Vagina (tissue), 2 donors: ENCODE measurements at places on chromosomes 6 and 20. TPM values are rescaled to one million over a fixed set of nuclear protein-coding genes. Genes with fewer than 3 reads are reported as not detected.
A peak's percentile ranks its signal among the peaks of the same experiment; 100 is the strongest.

The DDX43 gene
- total RNA-seq = 0.49 TPM

The FHL5 gene
- 21.4 TPM for total RNA-seq

The AKAP7 gene
- 6.4 TPM for total RNA-seq

DNA sequence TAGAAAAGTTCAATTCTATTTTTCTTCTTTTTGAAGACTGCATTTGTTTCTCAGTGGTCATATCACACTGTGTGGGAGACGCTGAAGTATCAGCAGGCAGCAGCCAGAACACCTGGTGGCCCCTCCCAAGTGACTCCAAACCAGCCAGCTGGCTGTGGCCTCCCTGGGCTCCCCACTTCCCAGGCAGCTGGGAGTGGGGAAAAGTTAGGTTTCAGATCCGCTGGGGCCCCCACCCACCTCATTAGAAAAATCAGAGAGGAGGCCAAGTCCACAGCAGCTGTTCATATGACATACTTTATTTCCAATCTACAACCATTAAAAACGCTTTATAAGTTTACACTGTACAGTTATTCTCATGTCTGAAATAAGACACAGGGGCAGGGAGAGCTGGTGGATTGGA, 3.6 kb upstream of the DSN1 start:
- peaks cover 22% of the 10 kb centered on the region for H3K4me1 ChIP-seq
- no peak overlapping the region for H3K4me3 ChIP-seq

DNA sequence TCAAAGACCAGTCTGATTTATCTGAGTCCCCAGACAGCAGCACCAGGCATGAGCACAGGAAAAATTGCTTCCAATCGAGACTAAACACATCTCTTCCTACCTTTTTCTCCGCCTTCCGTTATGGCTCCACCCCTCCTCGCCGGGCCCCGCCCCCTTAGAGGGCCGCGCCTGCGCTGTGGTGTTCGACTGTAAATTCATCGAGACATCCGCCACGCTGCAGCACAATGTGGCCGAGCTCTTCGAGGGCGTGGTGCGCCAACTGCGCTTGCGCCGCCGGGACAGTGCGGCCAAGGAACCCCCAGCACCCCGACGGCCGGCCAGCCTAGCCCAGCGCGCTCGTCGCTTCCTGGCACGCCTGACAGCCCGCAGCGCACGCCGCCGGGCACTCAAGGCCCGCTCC, 8.9 kb downstream of the REM1 start:
- H3K36me3 ChIP-seq = no peaks in the 10 kb centered on the region
- H3K27ac ChIP-seq = peak overlapping the region; percentile 90
- DNase-seq = no peak
- H3K4me3 ChIP-seq = no peak overlapping the region

DNA sequence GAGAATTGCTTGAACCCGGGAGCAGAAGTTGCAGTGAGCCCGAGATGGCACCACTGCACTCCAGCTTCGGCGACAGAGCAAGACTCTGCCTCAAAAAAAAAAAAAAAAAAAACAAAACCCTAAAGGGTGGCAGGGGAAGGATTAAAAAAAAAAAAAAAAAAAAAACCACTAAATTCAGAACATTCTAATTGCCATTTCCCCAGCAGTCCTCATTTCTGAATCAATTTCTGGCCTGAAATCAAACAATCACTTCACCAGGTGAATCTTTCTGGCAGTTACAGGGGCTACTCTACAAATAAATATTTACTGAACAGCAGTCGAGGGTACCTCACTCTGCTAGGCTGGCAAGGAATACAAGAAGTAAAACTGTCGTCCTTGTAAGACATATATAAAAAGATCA, 1.2 kb downstream of the UQCC1 start:
- H3K4me3 ChIP-seq = peak overlapping the region; percentile 73
- DNase-seq = no peak
- H3K36me3 ChIP-seq = peaks cover 39% of the 10 kb centered on the region
- peaks cover 10% of the 10 kb centered on the region for H3K4me1 ChIP-seq

DNA sequence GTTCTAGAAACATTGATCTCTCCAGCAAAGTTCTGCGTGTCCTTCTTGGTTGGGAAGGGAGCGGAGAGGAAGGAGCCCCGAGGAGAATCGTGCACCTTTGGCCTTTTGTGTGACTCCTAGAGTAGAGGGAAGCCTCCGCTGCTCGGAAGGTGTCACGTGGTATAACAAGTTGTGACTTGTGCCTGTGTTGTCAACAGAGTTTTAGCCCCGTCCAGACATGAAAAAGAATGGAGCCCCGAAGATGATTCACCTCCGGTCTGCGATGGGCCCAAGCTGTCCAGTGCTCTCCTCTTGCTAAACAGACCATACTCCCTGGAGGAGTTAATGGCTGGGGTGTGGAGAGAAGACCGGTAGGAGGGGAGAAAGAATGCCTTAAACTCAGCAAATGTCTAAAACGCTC, 7.0 kb downstream of the EYA2 start:
- H3K4me3 ChIP-seq = no peak overlapping the region
- no peaks in the 10 kb centered on the region for H3K27me3 ChIP-seq
- H3K36me3 ChIP-seq = no peaks in the 10 kb centered on the region

- H3K27me3 ChIP-seq = no peaks in the 10 kb centered on the region
- H3K36me3 ChIP-seq = no peaks in the 10 kb centered on the region
- DNase-seq = no peak
- H3K4me3 ChIP-seq = no peak overlapping the region
Observed at GRCh38 chr6:35475573-35475972, 7.4 kb downstream of the RPL10A start.

DNA sequence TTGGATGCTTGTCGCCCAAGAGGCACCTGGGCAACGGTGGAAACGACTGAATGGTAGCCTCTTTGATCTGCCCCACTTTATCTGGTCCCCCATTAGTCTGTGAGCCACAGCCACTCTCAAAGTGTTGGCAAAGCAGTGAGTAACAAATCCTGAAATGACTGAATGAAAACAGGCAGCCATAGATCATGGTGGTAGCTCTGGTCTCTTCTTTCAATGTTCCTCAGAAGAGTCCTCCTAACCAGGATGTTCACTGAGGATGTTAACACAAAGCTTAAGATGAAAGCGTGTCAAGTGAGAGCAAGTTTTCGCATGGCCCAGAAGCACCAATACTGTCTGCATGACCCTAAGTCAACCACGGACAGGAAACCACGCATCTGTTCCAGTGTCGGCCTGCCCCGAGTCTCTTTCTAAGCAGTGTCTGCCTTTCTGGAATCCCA, 107.3 kb downstream of the IRF4 start:
- no peak for DNase-seq
- H3K27me3 ChIP-seq = no peaks in the 10 kb centered on the region
- H3K36me3 ChIP-seq = peaks cover 19% of the 10 kb centered on the region
